ENCODE measurements at places on chromosomes 11 and 22. TPM values are rescaled to one million over a fixed set of nuclear protein-coding genes. Genes with fewer than 3 reads are reported as not detected.

DNA sequence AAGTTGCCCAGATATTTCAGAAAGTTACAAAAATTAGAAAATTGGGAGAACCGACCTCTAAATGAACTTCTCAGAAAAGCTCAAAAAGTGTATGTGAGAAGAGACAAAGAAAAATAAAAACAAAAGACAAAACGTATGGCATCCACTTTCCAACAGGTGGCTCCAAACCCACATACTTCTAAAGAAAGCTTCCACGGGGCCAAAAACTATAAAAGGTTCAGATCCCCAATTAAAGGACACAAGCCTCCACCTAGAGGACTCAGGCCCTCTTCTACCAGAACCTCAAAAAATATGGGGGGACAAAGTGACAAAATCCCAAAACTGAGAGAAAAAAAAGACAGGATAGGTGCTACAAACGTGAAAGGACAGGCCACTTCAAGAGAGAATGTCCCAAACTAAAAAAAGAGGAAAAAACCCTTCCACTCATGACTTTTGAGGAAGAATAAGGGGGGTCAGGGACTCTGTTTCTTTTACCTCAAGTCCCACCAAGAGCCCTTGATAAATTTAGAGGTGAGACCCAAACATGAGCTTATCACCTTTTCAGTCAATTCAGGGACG is 8.8 kb downstream of the SCGB2A1 start:
- no peak overlapping the region for H3K27ac ChIP-seq
- H3K4me1 ChIP-seq, result no peaks in the 10 kb centered on the region
- DNase-seq, result no peak
- H3K36me3 ChIP-seq, result no peaks in the 10 kb centered on the region

DNA sequence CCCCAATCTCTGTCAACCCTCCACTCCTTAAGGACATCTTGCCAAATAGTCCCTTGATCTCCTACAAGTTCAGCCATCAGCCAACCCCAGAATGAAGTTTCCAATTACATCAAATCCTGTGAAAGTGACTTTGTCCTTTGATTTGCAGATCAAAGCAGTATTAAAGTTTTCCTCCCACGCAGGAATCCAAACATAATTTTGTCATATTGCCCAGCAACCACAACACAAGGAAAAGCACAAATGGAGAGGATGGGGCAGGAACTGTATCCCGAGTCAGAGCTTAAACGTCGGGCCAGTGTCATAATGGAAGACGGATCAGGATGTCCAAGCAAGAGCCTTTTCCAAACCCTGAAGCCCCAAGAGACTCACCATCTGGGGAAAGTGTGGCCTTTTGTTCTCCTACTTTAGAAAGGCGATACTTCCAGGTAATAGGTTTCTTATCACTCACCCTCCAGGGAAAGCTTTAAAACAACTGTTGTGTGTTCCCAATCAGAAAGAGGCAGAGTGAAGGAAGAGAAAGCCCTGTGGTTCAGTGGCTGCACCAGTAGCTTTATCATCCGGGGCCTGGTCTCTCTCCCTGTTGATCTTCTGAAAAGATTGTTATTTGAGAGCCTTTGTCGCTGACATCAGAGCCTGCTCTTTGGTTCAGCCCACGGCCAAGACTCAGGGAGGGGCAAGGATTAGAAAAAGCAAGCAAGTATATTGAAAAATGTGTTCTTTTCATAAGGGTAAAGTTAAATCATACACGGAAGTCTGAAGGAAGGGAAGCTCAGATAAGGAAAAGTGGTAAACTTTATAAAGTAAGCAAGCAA is 41.7 kb downstream of the EXPH5 start:
- no peaks in the 10 kb centered on the region for H3K27me3 ChIP-seq
- no peaks in the 10 kb centered on the region for H3K4me1 ChIP-seq
- H3K4me3 ChIP-seq, result no peak overlapping the region
- no peaks in the 10 kb centered on the region for H3K36me3 ChIP-seq
- DNase-seq, result no peak
- peak overlapping the region; percentile 59 for H3K27ac ChIP-seq

- H3K4me1 ChIP-seq, result no peaks in the 10 kb centered on the region
- no peaks in the 10 kb centered on the region for H3K27me3 ChIP-seq
- no peak overlapping the region for H3K4me3 ChIP-seq
- H3K27ac ChIP-seq, result no peak overlapping the region
- H3K36me3 ChIP-seq, result no peaks in the 10 kb centered on the region
Observed at GRCh38 chr11:119533921-119534736, 111.2 kb upstream of the THY1 start.

DNA sequence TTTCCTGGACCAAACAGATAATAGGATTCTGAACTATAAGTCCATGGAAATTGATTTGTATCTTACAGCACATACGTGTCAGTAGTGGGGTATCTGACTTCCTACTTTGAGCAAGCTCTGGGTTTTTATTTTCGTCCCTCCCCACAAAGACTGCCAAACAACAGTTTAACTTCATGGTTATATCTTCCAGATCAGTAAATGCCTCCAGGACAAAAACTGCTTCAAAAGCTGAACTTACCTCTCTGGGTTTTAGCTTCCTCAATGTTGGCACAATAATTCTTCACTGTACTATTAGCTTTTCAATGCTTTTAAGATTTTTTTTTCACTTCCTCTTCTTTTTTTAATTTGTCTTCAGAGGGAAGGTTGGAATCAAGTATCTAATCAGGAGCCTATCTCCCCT is 4.2 kb upstream of the DPF2 start:
- H3K27ac ChIP-seq, result no peak overlapping the region
- H3K4me1 ChIP-seq, result peaks cover 12% of the 10 kb centered on the region
- DNase-seq, result no peak
- no peaks in the 10 kb centered on the region for H3K27me3 ChIP-seq
- no peak overlapping the region for H3K4me3 ChIP-seq

- no peaks in the 10 kb centered on the region for H3K36me3 ChIP-seq
- DNase-seq, result no peak
- H3K27ac ChIP-seq, result no peak overlapping the region
- no peaks in the 10 kb centered on the region for H3K27me3 ChIP-seq
Observed at GRCh38 chr11:71237853-71238252, 14.5 kb downstream of the SHANK2 start.

GRCh38 chr11:116984589-116984988 is 113.6 kb downstream of the SIK3 start:
- H3K36me3 ChIP-seq, result no peaks in the 10 kb centered on the region
- no peaks in the 10 kb centered on the region for H3K27me3 ChIP-seq
- H3K4me1 ChIP-seq, result peaks cover 79% of the 10 kb centered on the region
- DNase-seq, result peak; percentile 53
- peak overlapping the region; percentile 67 for H3K27ac ChIP-seq

- H3K27me3 ChIP-seq, result no peaks in the 10 kb centered on the region
- no peaks in the 10 kb centered on the region for H3K36me3 ChIP-seq
- no peak overlapping the region for H3K4me3 ChIP-seq
- no peak overlapping the region for H3K27ac ChIP-seq
- H3K4me1 ChIP-seq, result no peaks in the 10 kb centered on the region
Observed at GRCh38 chr11:78499971-78500370, 74.7 kb downstream of the NARS2 start.

SEZ6L gene
- total RNA-seq, result not detected

HBG2 gene
- not detected for total RNA-seq

GRCh38 chr22:49300241-49300640 is 527.4 kb downstream of the BRD1 start:
- H3K4me3 ChIP-seq, result no peak overlapping the region
- H3K27ac ChIP-seq, result no peak overlapping the region
- peaks cover 5% of the 10 kb centered on the region for H3K4me1 ChIP-seq
- no peak for DNase-seq
- no peaks in the 10 kb centered on the region for H3K36me3 ChIP-seq
- peaks cover 75% of the 10 kb centered on the region for H3K27me3 ChIP-seq

DNA sequence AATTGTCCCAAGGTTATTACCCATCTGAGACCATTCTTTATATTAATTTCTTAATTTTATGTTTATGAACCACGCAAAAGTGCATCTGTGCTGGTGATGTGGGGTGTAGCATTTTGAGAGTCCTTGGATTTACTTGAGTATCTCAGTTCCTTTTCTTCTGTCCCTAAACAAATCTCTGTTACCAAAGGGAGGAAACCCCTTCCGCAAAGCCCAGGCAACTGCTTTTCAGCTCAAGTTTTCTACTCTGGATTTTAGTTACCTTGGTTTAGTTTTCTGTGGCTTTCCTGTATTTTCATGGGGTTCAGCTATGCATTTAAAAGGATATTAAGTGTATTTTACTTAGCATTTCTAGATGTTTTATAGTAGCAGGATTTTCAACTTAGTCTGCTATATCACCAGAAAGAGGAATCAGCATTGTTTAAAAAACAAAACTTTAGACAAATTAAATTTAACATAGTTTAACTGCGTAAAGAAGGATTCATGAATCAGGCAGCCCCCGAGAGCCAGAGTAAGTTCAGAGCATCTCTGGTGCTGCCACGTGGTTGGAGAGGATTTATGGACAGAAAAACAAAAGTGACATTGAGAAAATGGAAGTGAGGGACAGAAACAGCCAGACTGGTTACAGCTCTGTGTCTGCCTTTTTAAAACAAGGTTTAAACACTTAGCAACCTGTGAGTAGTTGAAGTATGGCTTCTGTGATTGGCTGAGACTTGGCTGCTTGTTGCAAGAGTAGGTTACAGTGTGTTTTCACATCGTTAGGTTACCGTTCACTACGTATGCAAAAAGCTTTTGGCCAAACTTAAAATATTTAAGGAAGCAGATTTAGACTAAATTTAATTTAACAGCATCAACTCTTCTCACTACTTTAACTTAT is 9.6 kb downstream of the ADM start:
- no peaks in the 10 kb centered on the region for H3K36me3 ChIP-seq
- peaks cover 25% of the 10 kb centered on the region for H3K4me1 ChIP-seq
- H3K4me3 ChIP-seq, result no peak overlapping the region
- no peaks in the 10 kb centered on the region for H3K27me3 ChIP-seq
- no peak overlapping the region for H3K27ac ChIP-seq

GRCh38 chr11:57458060-57458409 is 2.3 kb upstream of the RTN4RL2 start:
- no peak overlapping the region for H3K27ac ChIP-seq
- H3K36me3 ChIP-seq, result no peaks in the 10 kb centered on the region
- peaks cover 46% of the 10 kb centered on the region for H3K4me1 ChIP-seq
- no peak for DNase-seq
- H3K27me3 ChIP-seq, result peaks cover 36% of the 10 kb centered on the region

DNA sequence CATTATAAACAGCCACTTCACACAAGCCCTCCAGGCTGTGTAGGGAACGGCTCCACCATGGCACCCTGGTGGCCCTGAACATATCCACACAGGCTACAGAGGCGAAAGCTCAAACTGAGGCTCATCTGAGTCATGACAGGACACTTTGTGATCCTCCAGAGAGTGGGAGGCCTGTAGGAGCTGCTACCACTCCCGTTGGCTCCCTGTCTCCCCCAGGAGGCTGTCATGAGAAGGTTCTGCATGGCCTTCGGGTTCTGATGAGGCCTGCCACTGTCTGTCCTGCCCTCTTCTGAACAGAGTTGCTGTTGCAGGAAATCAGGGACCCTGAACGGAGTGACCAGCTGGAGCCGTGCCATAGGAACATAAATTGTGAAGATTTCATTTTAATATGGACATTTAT is 23.8 kb upstream of the ALDH3B2 start:
- H3K27me3 ChIP-seq, result peaks cover 35% of the 10 kb centered on the region
- no peaks in the 10 kb centered on the region for H3K4me1 ChIP-seq
- no peak for DNase-seq
- no peaks in the 10 kb centered on the region for H3K36me3 ChIP-seq

ENTHD1 gene
- not detected for total RNA-seq

GRCh38 chr22:38567531-38568285 is 2.3 kb downstream of the DMC1 start:
- no peak overlapping the region for H3K4me3 ChIP-seq
- H3K27ac ChIP-seq, result no peak overlapping the region
- DNase-seq, result no peak
- no peaks in the 10 kb centered on the region for H3K36me3 ChIP-seq
- H3K27me3 ChIP-seq, result no peaks in the 10 kb centered on the region

- H3K36me3 ChIP-seq, result peaks cover 100% of the 10 kb centered on the region
- H3K27me3 ChIP-seq, result no peaks in the 10 kb centered on the region
- no peak overlapping the region for H3K27ac ChIP-seq
- H3K4me1 ChIP-seq, result no peaks in the 10 kb centered on the region
- no peak for DNase-seq
Observed at GRCh38 chr11:1281974-1282365, 27.5 kb downstream of the TOLLIP start.

GRCh38 chr11:92850296-92850826 is 119.1 kb upstream of the MTNR1B start:
- H3K36me3 ChIP-seq, result no peaks in the 10 kb centered on the region
- peaks cover 30% of the 10 kb centered on the region for H3K4me1 ChIP-seq
- no peak overlapping the region for H3K4me3 ChIP-seq
- no peak for DNase-seq
- no peaks in the 10 kb centered on the region for H3K27me3 ChIP-seq

DNA sequence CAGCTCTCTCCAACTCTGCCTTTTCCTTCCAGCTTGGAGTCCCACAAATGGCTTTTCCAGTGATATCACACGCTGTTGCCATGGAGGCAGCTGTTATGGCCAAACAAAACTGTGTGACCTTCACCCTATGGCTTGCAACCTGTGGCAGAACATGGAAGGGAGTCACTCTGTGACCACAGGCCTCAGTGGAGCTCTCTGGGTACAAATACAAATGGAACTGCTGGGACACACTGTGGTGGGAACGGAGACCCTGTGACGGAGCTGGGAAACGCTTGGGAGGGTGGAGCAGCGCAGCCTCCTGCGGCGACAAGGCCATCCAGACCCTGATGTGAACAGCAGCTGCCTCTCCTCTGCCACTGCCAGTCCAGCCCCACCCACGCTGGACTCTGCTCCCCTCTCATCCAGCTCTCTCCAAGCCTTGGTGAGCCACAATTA is 162.5 kb downstream of the ETS1 start:
- no peaks in the 10 kb centered on the region for H3K27me3 ChIP-seq
- H3K36me3 ChIP-seq, result no peaks in the 10 kb centered on the region
- peak overlapping the region; percentile 45 for H3K27ac ChIP-seq
- no peak overlapping the region for H3K4me3 ChIP-seq
- peak; percentile 35 for DNase-seq
- H3K4me1 ChIP-seq, result peaks cover 6% of the 10 kb centered on the region

SLC22A12 gene
- not detected for total RNA-seq

GRCh38 chr22:19822301-19823117 is 32.2 kb downstream of the GNB1L start:
- H3K4me3 ChIP-seq, result no peak overlapping the region
- no peak overlapping the region for H3K27ac ChIP-seq
- H3K27me3 ChIP-seq, result no peaks in the 10 kb centered on the region
- H3K36me3 ChIP-seq, result peaks cover 8% of the 10 kb centered on the region

PYGM gene
- 0.92 TPM for total RNA-seq

NF2 gene
- total RNA-seq, result 16.9 TPM

TMEM25 gene
- total RNA-seq, result 52.7 TPM

ZP1 gene
- not detected for total RNA-seq
